CD8-positive, alpha-beta T cell (primary cell): ENCODE measurements at places on chromosomes 12 and 14.

DNA sequence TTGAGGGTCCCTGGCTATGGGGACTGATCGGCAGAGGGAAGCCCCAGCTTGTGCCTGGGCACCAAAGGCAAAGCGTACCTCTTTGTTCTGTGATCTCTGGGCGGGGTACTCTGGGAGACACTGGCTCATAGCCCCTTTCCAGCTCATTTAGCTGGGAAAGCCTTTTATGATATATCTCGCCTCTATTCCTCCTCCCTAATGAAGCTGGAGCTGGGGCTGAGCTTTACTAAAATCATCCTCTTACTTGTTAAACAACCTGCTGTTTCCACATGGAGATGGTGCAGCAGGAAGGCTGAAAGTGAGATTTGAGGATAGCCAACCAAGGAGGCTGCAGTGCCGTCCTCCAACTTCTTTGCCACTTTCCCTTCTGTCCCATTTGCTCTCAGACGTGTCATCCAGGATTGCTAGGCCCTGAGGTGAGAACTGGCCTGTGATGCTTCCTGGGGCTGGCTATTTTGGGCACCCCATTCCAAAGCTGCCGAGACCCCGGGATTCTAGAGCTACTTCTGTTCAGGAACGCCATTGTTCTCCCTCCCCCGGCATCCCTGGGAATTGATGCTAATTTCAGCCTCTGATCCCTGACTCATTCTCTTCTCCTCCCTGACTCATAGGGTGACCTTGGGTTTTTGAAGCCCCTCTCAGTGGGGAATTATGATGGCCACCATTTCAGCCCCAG is 16.0 kb downstream of the PDE1B start:
- DNase-seq = no peak

- DNase-seq = no peak
Observed at GRCh38 chr12:9718968-9719367, 13.9 kb downstream of the CLECL1 start.

DNA sequence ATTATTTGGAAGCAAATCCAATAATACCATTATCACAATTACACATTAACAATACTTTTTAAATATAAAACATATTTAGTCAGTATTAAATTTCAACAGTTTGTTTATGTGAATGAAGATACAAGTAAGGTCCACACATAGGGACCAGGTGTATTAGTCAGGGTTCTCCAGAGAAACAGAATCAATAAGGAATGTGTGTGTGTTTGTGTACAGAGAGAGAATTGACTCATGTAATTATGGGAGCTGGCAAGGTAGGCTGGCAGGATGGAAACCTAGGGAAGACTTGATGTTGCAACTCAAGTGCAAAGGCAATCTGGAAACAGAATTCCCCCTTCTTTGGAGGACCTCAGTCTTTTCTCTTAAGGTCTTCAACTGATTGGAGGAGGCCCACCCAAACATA is 123.2 kb upstream of the OTX2 start:
- no peak for DNase-seq

GRCh38 chr12:122244565-122245371 is 18.9 kb upstream of the DIABLO start:
- peak; percentile 6 for DNase-seq

GRCh38 chr12:3750616-3751015 is 2.3 kb downstream of the CRACR2A start:
- DNase-seq = no peak

GRCh38 chr14:31543969-31544799 is 17.0 kb upstream of the NUBPL start:
- no peak for DNase-seq

- DNase-seq = no peak
Observed at GRCh38 chr12:108750526-108750925, 19.2 kb upstream of the CORO1C start.

- no peak for DNase-seq
Observed at GRCh38 chr14:87691042-87691881, 301.7 kb downstream of the GALC start.

DNA sequence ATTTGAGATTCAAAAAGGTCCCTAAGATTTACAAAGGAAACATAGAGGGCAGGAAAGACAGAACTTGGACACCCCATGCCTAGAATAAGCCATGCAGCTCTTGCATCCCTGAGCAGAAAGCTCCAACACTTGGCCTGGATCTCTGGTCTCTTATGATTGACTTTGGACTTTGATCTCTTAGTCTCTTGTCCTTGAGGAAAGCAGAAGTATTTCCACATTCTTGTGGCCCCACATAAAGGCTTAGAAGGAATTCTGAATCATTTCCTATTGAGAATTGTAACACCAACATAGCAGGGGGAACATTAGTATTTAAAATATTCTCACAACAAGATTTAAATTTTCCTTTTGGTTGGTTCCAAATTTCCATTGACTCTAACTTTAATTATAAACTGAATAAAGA is 283.7 kb upstream of the PRKD1 start:
- DNase-seq = no peak

DNA sequence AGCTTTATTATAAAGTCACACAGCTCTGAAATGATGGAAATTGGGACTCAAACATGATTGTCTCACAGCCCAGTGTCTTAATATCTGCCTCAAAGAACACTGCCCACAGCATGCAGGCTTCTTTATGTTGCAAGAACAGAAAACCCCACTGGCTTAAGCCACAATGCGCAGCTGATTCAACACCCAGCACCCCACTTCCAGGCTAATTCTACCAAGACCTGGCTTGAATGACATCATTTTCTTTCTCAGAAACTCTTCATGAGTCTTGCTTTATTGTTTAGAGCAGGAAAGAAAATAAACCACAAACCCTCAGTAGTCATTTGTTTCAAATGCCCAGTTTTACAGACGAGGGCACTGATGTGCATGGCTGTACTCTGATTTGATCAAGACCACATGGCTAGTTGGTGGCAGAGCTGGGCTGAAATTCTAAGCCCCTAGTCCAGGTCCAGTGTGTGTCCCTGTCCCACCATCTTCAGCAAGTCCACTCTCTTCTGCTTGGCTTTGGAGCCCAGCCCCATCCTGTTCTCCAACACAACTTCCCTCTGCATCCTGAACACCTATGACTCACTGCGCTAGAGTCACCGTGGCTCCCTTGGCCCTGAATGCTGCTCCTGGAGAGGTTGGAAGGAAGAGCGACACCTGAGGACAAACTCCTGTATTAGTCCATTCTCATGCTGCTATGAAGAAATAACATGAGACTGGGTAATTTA is 50.3 kb upstream of the SRSF5 start:
- DNase-seq = no peak

DNA sequence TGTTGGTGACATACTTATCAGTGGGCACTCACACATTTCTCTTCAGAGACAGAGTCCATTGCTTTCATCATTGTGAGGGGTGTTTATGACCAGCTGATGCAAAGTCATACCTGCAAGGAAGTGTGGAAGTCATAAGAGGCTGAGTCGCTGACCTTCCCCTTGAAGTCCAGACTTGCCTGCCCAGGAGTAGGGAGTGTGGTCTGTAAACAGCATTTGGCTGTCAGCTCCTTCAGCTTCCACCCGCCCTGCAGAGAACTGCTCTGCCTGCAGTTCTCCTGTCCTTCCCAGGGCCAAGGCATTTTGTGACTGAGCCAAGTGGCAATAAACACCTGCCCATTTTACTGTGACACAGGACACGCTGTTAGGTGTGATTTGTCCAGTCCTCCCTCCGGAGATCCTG is 801.3 kb downstream of the BCL11B start:
- DNase-seq = no peak

- DNase-seq = no peak
Observed at GRCh38 chr12:33813536-33813935, 208.8 kb upstream of the ALG10 start.

DNA sequence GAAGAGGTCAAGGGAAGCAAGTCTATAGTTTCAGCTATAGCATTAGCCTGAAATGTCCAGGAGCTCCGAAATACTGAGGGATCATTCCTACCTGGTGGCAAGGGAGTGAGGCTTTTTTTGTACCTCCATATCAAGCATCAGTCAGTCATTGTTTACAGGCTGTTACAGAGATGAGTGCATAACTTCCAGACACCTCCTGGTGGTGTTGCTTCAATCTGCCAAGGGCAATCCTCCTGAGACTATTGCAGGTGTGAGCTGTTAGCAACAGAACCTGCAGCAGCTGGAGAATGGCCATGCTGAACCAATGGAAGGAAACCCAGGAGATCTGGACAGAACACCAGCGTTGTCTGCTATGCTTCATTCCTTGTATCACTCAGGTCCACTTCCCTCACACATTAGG is 80.0 kb upstream of the SLC8A3 start:
- DNase-seq = no peak

DNA sequence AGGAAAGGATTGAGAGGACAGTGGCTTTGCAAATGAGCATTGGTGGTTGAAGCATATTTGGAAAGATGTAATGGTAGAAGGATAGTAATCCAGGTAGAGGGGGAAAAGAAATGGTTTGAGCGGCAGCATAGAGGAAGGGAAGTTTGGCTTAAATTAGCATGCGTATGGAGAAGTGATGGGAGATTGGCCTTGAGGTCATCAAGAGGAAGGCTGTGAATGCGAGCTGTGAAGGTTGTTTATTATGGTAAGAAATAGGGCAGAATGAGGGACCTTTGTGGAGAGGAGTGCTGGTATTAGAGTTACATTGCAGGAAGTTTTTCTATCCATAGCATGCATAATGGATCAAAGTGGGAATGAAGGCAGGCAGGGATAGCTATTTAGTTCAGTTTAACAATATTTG is 162.1 kb downstream of the TMTC2 start:
- no peak for DNase-seq

DNA sequence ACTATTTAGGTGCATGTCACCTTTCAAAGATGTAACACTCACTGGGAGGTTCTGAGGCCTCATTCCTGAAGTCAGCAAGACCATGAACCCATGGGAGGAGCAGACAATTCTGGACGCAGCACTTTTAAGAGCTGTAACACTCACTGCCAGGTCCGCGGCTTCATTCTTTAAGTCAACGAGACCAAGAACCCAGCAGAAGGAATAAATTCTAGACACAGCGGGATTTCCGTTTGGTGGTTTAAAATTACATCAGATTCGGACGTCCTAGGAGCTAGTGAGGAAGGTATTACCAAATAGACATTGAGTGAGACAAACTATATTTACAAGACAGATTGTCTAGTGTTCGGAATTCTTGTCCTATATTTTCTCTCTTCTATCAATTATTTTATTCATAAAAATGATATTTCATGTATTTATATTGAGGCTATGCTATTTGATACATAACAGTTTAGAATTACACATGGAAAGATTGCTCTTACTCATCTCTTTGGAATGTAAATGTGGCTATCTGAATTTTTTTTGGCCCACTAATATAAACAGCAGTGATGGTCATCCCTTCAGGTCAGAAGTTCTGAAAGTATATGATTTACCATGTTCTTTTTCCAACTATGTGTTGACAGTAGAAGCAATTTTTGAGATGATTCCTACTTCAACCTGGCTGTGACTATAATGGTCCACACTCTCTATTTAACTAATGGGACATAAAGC is 1973.0 kb upstream of the FLRT2 start:
- no peak for DNase-seq

GRCh38 chr12:3233797-3234196 is 156.6 kb downstream of the TSPAN9 start:
- no peak for DNase-seq

- DNase-seq = no peak
Observed at GRCh38 chr12:46181465-46181864, 87.4 kb downstream of the SLC38A1 start.

DNA sequence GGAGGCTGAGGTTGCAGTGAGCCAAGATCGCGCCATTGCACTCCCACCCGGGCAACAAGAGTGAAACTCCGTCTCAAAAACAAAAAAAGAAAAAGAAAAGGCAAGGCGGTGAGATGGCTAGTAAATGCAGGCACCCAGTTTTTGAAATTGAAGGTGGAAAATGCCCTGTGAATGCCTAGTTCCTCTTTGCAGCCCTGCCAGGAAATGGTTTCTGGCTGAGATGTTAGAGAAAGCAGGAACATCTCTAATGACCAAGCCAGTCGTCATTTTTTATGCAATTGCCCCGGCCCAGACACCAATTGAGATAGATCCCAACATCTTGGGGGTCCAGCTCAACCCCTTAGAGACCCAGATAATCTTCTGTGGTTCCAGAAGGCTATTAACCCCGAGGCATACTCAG is 17.0 kb downstream of the SLC8A3 start:
- DNase-seq = no peak

GRCh38 chr12:39440781-39441180 is 2.1 kb downstream of the KIF21A start:
- DNase-seq = no peak

DNA sequence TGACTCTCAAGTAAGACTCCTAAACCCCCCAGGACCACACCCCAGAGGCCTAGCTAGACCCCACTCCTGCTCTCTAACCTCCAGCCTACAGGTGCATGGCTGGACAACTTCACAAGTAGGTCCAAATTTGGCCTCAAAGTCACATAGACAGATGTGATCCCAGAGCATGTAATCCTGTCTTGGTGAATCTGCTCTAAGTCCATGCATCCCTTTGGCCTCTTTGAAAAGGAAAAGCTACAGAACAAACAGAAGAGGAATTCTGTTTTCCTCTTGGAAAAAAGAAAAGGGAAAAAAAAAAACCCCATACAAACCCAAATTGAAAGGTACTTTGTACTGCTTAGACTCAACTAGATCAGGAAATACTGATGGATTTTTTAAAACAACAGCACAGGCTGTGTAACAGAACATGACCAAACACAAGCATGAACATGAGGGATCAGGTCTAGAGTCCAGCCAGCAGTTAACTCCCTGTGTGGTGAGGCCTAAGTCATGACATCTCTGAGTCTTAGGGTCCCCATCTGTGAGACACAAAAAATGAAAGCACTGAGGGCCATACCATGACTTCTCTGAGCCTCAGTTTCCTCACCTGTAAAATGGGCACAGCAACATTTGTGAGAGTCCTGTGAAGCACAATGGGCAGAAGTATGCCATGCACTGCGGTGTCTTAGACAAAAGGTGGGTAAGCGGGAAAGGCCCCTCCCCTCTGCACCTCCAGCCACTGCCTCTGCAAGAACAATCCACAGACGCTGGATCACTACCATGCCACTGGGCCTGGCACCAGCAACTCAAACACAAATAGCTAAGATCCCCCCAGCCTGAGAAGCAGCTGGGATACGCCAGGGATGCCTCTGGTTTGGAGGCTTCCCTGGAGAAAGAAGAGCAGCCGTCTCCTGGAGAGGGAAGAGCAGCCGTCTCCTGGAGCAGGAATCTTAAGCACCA is 9.9 kb downstream of the PITPNM2 start:
- DNase-seq = no peak

DNA sequence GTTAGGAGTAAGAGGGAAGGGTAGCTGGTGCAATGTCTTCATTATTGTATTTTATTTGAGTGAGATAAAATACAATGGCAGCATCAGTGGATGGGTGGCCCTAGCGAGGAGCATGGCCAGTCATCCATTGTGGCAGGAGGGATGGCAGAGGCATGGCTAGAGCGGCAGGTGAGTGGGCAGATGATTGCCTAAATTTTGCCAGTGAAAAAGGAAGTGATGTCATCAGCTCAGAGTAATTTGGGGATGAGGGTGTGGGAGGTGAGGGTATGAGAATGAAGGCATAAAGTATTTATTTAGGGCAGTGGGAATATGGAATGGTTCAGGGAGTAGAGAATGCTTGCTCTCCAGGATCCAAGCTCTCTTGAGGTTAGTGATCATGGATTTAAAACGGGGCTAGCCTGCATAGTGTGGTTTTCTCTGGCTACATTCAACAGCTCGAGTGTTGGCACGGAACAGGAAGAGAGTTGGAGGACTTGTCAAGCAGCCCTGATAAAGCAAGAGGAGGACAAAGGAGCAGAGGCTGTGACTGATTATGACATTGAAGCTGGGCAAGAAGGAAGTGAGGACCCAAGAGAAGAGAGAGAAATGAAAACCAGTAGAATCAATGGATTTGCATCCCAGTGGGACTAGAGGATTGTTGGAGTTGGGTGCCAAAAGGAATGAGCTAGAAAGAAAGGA is 18.7 kb upstream of the SERPINA6 start:
- DNase-seq = no peak

GRCh38 chr14:68389943-68390342 is 402.9 kb downstream of the ZFP36L1 start:
- no peak for DNase-seq

GRCh38 chr14:105894978-105895881 is 368.8 kb downstream of the TMEM121 start:
- DNase-seq = no peak
